Posterior cingulate gyrus (tissue), 11 donors: ENCODE measurements at places on chromosomes 7 and 10.

- no peak for DNase-seq
Measured at GRCh38 chr7:121294448-121294992, 34.3 kb upstream of the WNT16 start.

DNA sequence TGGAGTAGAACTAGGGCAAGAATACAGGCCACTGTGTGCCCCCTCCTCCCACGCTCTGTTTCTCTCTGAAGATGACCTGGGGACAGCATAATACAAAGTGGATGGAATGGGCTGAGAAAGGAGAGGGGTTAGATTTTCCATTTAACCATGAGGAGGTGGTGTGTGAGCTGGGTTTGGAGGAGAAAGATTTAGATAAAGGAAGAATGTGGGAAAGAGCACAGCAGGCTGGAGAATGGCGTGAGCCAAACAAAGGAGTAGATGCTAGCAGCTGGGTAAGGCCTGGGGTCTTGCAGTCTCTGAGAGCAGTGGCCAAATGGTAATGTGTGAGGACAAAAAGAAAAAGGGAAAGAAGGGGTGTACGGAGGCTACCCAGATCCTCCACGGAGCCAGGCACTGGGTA is 8.6 kb downstream of the PNLIPRP2 start:
- no peak for DNase-seq

DNA sequence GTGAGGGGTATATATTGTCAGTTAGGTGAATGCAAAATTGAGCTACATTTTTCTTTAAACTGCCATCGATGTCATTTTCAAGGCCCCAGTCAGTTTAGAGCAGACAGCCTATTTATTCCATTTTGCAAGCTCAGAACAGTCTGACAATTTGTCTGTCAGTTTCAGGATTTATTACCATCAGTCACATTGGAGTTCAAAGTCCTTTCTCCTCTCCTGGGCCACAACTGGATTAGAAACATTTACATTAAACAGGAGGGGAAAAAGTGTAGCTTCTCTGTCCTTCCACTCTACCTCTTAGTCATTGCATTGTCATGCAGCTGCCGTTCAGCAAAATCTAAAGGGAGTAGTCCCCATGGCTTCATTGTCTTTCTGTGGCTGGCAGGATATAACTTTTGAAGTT is 3.5 kb upstream of the GHITM start:
- no peak for DNase-seq

GRCh38 chr7:16634271-16634738 is 11.2 kb downstream of the ANKMY2 start:
- DNase-seq: no peak

- no peak for DNase-seq
Measured at GRCh38 chr7:40644454-40645188, 509.8 kb downstream of the SUGCT start.

DNA sequence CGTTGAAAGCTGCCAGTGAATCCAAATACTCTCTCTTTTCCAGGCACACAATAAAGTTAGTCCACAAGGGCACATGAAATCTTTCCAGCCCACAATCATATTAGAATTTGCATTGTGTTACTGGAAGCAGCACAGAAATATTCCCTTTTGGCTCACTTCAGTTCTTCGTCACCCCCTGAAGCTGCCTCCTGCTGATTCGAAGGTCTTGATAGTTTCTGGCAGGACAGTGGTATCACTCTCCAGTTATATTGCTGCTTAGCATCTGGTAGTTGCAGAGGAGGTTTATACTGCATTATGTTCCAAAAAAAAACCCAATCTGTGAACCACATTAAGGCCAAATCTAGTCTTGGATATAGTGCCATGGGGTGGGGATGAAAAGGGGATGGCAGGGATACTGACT is 253.2 kb downstream of the BICC1 start:
- no peak for DNase-seq
